ENCODE measurements at places on chromosomes 4 and X.

DNA sequence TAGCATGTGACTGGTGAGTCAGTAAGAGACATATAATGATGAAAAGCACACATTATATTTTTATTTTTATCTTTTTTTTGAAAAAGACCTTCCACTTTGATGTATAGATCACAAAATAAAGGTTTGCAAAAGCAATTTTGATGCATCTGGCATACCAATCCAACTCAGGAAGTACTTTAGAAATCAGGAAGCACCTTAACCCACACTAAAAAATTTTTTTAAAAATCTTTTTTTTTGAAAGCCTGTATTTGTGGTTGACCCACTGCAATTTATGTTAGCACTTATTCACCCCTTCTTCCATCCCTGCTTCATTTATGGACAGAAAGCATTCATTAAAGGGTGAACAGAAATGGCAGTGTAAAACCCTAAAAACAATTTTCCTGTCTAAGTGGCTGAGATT, 16.6 kb downstream of the TMEM255A start:
- DNase-seq, result no peak

GRCh38 chrX:100609591-100609990, 24.9 kb downstream of the TNMD start:
- DNase-seq, result no peak

GRCh38 chr4:123317211-123317610, 79.4 kb upstream of the SPRY1 start:
- DNase-seq, result no peak

- DNase-seq, result no peak
Measured at GRCh38 chr4:167230744-167231143, 3.5 kb downstream of the SPOCK3 start.

GRCh38 chr4:20248155-20248558, 3.5 kb upstream of the SLIT2 start:
- DNase-seq, result no peak

DNA sequence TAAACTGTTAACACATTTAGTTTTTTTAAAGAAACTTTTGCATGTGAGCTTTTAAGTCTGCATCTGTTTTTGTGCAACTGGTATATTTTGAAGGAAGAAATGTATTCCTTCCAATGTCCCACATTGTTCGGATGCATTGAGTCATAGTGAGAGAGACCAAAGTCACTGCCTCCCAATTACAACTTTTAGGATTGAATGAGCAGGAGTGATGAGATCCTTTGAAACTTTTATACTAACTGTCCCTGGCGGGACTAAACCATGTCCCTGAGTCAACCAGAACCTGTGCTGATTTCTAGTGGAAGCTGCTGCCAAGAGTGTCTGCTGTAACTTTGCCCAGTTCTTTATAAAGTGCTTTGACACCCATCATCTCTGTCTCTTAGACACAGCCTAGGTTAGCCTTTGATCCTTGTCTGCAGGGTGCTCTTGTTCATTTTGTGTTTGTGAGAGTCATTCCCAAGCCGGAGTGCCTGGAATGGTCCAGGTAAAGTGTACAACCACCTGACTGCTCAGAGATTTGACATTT, 122.7 kb downstream of the ZNF518B start:
- no peak for DNase-seq

GRCh38 chrX:132491191-132491590, 2.4 kb upstream of the MBNL3 start:
- DNase-seq, result no peak

DNA sequence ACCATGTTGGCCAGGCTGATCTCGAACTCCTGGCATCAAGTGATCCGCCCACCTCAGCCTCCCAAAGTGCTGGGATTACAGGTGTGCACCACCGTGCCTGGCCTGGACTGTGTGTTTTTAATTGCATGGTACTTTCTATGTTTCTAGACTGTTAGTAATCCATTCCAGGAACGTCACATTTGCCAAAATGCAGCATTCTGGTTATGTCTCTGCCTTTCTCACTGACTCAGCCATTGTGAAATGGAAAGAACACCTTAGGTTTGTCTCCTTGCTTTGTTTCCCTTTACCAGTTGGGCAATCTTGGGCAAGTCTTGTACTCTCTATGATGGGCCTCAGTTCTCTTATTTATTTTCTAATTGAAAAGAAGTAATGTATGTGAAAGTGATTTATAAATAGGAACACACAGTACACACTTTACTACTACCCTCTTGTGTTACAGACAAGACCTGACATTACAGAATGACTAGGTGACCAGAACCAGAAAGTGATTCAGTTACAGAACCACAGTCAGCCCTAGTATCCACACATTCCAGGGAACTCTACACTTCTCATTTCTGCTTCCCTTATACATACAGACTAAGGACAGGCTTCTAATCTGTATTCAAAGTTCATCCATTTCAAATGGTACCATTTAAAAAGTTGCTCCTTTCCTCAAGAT, 187.1 kb downstream of the MGST2 start:
- DNase-seq, result no peak

DNA sequence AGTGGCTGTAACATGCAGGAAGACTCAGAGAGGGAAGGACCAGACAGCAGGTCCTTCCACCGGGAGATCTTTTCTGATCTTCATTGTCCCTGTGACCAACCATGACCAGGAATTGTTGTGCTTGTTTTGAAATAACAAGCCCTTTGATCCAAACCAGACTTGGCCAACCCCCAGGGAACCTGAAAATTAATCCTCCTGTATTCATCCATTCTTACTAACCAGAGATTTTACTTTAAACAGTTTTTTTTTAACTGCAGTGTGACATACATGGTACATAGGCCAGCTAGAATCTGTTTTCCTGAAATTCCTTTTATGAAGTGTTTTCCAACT, 4.0 kb downstream of the WFS1 start:
- DNase-seq, result no peak

DNA sequence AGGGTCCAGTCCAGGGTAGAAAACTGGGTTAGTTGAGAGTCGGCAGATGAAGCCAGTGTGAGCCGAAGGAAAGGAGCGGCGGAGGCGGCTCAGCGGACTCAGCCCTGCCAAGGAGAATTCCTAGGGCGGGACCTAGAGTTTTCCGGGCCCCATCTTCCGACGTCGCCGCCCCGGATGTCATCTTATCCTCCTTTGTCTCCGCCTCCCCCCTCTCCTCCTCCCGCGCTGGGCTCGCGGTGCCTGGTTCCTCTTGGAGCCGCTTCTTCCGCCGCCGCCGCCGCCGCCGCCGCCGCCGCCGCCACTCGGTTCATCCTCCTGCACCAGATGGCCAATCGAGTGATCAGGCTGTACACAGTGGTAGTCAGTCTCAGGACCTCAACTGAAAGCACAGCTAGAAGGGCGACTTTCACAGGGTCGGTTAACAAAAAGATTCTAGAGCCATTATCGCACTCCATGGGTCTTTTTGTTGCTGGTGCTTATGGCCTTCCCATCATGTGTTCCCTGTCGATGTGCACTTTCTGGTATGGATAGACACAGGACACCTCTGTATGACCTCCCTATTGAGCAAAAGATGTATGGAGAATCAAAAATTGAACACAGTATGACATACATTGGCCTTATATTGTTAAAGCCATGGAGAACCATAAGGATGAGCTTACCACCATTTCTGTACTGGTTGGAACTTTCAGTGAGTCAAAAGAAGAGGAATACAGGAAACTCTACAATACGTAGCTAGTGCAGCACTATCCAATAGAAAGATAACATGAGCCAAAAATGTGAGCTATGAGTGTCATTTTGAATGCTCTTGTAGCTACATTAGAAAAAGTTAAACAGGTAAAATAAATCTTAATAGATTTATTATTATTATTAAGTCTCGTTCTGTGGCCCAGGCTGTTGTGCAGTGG, 32.4 kb upstream of the THOC2 start:
- peak; percentile 41 for DNase-seq

GRCh38 chrX:135981668-135982067, 3.6 kb upstream of the SLC9A6 start:
- no peak for DNase-seq

DNA sequence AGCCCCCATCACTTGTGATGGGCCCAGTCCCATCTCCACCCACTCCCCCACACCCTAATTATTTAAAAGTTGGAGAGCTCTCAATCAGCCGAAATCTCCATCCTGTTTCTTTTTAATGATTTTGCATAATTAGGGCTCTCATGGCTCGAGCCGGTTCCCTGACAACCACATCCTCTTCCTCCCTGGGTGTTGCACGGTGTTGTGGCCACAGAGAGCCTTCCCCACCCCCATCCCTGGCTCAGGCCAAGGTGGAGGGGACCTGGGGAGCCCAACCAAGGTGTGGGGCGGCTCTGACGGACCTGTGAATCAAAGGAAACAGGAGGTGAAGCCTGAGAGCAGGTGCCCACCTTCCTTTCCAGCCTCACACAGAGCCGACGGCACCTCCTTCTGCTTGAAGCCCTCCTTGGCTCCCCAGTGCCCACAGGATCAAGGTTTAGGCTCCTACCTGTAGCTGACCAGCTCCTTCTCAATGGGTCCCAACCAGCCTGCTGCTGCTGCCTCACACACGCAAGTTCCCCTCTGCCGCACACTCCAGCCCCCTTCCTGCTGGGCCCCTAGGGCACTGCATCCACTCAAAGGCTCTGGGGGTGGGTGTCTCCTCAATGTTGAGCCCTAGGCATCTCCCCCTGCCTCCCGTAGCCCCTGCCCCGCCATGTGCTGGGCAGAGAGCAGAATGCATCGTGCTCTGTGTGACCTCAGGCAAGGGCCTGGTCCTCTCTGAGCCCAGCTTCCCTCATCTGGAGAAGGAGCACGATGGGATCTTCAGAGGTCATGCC, 68.7 kb downstream of the WFS1 start:
- no peak for DNase-seq

DNA sequence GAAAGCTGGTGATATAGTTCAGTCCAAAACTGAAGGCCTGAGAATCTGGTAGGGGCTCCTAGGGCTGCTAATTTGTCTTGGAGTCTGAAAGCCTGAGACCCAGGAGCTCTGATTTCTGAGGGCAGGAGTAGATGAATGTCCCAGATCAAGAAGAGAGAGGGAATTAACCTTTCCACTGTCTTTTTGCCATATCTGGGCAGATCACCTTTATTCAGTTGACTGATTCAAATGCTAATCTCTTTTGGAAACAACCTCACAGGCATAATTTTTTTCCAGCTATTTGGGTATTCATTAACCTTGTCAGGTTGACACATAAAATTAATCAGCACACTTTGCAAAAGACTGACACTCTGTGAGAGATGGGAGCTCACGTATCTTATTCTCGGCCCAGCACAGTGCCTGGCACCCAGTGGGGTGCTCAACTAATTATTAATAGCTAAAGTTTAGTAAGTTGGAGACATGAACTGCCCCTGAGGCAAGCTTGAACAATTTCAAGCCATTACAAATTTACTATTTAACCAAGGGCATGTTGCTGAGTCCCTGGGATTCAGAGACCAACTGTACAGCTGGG, 114.3 kb downstream of the CPEB2 start:
- no peak for DNase-seq

DNA sequence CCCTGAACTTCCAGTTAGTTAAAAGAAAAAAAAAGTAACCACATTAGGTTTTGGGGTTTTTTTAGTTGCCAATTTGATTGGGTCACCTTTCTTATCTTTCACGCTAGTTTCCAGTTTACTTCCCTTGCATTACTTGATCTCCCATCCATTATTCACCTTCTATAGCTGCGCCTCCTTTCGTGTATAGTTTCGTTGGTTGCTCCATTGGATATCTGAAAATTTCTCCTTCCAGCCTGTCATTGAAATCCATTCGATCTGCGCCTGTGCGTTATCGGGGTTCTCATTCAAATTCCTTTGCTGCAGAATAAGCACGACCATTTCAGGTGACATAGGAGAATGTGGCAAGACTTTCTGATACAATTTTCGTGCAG, 764 bp downstream of the TRAPPC11 start:
- DNase-seq, result no peak

- no peak for DNase-seq
Measured at GRCh38 chrX:145865082-145865481, 47.5 kb downstream of the SLITRK2 start.

GRCh38 chr4:118760493-118760892, 75.3 kb downstream of the METTL14 start:
- DNase-seq, result no peak

DNA sequence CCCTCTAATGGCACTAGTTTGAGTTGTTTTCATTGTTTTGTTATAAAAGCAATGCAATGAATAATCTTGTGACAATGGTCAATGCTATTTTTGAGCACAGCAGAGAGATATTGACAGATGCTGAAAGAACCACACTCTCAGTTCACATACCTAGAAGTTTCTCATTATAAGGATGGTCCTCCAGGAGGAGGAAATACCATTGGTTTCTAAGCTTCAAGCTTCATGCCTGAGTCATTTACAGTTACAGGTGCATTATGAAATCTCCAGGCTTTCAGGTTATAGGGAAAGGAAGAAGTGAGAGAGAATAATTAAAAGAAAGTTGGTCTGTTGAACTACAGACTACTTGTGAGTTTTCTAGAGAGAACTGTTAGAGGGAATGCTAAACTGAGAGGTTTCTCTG, 75.3 kb downstream of the PWWP3B start:
- DNase-seq, result no peak

- DNase-seq, result no peak
Measured at GRCh38 chr4:122701061-122701460, 31.4 kb upstream of the BBS12 start.

DNA sequence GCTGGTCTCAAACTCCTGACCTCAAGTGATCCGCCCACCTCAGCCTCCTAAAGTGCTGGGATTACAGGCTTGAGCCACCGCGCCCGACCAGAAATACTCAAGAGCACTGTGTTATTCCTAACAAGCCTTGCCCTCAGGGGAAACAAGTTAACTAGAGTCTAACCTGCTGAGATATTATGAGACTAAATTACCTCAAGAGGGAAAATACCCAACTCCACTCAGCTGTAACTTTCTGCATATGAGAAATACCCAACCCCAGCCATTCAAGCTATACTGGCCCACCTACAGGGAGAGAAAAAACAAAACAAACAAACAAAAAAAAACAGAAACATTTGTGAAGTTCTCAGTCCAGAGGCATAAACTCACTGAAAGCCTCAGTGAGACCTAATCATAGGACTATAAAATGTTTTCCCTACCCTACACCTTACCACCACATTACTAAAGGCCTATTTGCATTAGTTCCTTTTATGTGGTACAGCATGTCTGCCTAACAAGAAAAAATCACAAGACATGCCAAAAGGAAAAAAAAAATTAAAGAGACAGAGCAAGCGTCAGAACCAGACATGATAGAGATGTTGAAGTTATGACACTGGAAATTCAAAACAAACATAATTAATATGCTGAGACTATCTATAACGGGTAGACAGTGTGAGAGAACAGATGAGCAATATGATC, 876.0 kb downstream of the FSTL5 start:
- DNase-seq, result no peak

Data from D721Med (cell line).